ENCODE measurements at places on chromosomes 12 and 14.

DNA sequence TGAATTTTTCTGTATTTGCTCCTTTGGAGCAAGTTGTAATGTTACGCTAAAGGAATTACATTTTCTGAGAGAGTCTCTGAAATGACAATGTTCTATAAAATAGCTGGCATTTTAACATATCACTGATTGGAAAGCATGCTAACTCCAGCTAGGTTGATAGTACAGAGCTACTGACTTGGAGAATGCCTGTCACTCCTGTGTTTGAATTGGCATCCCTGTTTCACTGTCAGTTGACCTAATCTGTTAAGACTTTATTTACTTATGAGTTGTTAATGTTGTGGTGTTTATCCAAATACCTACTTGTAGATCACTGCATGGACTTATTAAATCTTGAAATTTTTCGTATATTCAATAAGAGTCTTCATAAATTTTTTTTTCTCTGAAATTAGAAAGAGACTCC is 33.6 kb downstream of the HCFC2 start:
- DNase-seq = no peak

GRCh38 chr14:24376448-24377070 is 8.6 kb downstream of the NFATC4 start:
- DNase-seq = no peak

DNA sequence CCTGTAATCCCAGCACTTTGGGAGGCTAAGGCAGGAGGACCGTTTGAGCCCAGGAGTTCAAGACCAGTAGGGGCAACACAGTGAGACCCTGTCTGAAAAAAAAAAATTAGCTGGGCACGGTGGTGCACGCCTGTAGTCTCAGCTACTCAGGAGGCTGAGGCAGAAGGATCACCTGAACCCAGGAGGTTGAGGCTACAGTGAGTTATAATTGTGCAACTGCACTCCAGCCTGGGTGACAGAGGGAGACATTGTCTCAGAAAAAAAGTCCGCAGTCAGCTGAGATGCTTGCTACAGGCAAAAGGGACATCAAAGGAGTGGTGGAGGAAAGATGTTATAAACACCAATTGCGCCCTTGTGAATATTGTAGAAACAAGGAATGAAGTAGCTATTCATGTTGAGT is 77.8 kb downstream of the NDUFA12 start:
- no peak for DNase-seq

DNA sequence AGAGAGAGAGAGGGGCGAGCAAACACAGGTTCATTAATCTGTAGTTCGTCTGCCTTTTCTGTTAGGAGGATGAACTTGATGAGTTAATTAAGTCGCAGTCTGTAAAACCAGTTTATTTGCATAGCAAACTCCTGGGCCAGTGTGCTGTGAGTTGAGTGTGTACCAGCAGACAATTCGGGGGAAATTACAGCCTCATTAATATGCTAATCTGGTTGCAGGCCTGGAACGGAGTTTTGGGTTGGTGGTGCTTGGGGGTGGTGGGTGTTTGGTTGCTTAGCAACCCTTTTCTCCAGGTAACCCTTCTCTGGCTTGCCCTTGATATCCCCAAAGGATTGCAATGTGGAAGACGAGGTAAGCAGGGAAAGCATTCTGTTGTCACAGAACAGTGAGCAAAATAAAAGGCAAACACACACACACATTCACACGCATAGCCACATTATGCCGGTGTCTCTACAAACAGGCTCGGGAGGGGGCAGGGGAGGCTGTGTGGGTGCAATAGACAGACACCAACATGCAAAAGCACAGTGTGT is 29.2 kb upstream of the LHX5 start:
- no peak for DNase-seq

DNA sequence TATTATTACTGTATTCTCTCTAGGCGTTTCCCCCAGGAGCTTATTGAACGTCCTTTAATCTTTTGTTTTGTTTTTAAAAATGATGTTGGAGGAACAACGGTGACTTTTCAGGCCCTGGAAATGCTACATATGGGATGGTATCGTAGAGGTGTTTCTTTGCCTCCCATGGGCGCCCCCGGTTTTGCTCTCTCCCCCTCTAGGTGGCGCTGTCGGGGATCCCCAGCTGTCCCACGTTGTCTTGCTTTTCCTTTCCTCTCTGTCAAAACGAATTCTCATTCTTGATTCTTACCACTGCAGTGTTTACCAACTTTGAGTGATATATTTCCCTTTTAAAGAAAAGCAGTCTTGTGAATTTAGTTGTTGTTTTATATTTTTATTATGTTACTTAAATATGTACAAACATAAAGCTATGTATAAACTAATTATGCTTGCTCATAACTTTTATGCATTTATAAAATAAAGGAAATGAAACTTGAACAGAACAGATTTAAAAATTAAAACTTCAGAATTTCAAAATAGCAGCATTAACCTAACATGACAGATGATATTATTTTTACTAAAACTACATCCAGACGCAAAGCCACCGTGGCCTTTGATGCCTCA is 171.9 kb downstream of the RGS6 start:
- DNase-seq = peak; percentile 21

- DNase-seq = no peak
Measured at GRCh38 chr12:49015196-49015595, 3.4 kb downstream of the PRKAG1 start.

DNA sequence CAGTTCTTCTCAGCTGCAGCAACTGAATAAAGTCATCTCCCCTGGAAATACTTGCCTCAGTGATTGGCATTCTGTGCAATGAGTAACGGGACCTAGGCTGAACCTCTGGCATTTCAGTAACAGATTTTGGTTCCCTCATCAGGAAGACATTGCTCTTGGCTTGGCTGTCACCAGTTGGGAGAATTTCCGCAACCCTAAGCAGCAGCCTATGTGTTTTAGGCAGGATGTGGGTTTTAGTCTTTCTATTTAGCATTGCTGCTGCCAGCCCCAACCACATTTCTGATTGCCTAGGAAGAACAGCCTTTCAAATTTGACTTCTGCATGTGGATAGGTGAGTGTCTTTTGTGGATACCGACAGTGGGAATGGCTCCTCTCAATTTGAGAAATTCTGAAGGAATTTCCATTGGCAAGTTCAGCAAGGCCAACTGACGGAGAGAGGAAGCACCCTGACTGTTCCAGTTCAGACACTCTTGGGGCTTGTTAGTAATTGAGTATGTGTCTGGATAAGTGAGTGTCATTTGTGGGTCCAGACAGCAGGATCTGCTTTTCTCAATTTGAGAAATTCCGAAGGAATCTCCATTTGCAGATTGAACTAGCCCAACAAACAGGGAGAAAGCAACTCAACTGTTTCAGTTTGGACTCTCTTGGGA is 19.0 kb upstream of the CLEC2A start:
- DNase-seq = peak; percentile 70

GRCh38 chr14:23864861-23865260 is 88.7 kb upstream of the DHRS4 start:
- DNase-seq = no peak

DNA sequence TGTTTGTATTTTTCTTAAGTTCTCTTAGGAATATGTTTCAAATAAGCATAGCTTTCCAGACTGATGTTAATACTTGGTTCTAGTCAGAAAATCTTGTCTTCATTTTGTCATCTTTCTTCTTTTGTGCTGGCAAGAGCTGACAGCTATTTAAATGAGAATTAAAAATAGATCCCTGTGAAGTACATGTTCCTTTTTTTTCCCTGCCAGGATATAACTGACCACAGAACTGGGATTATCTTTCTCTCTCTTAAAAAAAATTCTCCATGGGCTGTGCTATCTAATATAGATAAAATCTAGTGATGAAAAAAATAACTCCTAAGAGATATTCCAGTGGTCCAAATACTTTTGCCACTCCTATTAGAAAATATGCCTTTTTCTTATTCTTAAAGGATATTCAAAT is 163.4 kb downstream of the AKAP6 start:
- DNase-seq = no peak

- no peak for DNase-seq
Measured at GRCh38 chr14:40847480-40847879, 759.2 kb upstream of the LRFN5 start.

DNA sequence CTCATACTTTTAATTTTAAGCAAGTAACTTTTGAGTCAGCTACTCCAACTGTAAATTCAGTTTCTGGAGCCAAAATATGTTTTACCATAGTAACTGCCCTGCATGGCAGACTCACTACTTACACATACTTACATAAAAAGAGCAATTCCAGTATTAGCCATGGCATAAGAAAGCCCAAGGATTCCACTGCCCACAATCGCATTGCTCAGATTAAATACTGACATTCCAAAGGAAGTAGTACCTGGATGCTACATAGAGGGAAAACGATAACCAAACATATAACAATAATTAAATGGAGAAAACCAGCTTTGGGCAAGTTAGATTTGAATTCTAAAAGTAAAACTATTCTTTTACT is 2.2 kb downstream of the SLC38A2 start:
- no peak for DNase-seq

- DNase-seq = no peak
Measured at GRCh38 chr12:18723752-18724151, 14.1 kb downstream of the PLCZ1 start.

Measured in natural killer cell (primary cell).